ENCODE measurements at places on chromosomes 3 and 15. TPM values are rescaled to one million over a fixed set of nuclear protein-coding genes. Genes with fewer than 3 reads are reported as not detected.

CCR3 gene
- not detected for total RNA-seq

THAP10 gene
- total RNA-seq: 0.13 TPM

CYP8B1 gene
- total RNA-seq: 0.04 TPM

CCDC12 gene
- 75.2 TPM for total RNA-seq

IFRD2 gene
- 116 TPM for total RNA-seq

DNA sequence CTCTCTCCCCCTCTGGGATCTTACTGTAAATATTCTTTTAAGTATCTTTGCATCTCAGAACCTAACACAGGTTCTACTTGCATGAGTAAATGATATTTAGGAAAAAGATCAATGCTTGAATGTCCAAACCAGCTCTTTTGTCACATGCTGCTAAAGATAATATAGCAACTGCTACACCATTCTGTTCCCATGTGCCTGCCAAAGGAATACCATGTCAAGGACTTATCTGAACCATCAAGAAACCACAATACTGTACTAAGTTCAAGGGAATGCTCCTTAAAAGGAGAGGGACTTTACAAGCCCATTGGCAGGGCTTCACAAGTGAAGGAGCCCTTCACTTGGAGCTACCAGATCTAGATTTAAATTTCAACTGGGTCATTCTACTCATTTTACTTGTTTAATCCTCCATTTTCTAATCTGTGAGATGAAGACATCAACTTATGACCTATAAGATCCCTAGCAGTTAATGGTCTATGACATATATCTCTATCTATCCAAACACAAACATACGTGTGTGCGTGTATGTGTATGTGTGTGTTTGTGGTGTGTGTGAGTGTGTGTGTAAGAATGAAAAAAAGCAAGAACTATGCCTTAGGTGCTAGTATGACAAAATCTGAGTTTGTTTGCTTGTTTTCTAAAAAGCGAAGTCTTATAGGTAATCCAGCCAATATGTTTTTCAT is 13.0 kb upstream of the SEC62 start:
- no peak for DNase-seq

DNA sequence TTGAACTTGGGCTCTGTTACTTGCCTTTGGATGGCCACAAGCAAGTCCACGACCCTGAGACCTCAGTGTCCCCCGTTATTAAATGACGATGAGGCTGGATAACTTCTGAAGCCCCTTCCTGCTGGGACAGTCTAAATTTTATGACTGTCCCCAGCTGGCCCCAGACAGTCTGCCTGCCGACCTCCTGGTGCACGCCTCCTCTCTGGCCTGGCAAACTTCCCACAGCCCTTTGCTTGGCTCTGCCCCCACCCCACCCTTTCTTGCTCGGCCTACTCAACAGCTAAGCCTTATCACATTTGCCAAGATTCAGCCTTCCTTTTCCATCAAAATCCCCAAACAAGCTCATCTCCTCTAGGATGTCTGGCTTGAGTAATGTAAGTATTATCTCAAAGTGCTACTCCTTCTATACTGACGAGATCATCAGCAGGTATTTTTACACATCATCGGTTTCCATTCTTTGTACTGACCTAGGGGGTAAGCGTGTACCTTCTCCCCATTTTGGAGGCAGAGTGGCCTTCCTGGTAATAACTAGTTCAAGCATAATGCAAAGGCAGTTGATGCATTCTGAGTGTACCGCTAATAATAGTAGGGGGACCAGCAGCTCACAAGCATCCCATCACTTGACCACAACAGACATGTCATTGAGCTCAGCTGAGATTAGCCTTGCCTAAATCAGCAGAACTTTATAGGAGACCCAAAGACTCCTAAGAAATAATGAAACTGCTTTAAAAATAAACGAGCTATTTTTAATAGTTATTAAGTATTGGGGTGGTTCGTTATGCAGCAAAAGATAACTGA is 120.8 kb upstream of the HACD2 start:
- no peak for DNase-seq

DNA sequence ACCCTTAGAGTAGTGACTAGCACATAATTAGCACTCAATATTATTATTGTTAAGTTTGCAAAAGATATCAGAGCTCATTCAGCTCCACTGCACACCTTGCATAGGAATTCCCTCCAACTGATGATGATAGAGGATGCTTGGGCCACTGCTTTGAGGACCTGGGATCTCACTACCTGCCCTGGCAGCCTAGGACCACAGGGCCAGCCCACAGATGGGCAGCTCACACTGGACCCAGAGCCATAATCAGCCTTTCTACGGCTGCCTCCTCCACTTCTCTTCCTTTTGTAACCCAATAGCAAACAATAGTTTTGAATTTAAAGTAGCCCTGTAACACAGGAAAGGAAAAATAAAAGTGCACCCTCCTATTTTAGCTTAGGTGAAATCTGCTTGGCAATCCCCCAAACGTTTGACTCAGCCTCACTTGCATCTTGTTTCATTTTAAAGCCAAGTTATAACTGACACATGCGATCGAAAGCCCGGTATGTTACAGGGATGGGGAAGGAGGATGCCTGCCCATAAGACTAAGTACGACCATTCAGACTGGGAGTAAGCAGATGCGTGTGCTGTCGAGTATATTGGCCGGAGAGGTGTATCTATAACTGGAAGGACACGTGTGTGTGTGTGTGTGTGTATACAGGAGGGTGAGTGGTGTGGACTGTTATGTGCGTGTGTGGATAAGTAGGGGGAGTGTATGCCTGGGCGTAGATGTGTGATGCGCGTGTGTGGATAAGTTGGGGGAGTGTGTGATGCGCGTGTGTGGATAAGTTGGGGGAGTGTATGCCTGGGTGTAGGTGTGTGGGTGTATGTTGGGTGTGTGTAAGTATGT is 65.9 kb downstream of the CPN2 start:
- no peak for DNase-seq

DNA sequence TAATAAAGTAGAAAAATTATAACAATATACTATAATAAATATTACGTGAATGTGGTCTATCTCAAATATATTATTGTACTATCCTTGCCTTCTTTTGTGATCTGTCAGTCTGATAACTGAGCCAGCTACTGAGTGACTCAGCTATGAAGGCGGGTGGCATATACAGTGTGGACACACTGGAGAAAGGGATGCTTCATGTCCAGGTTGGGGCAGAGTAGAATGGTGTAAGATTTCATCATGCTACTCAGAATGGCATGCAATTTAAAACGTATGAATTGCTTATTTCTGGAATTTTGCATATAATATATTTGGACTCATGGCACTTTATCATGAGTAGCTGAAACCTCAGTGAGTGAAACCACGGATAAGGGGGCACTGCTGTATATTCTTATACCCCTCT is 172.9 kb upstream of the TBC1D5 start:
- DNase-seq: no peak

DNA sequence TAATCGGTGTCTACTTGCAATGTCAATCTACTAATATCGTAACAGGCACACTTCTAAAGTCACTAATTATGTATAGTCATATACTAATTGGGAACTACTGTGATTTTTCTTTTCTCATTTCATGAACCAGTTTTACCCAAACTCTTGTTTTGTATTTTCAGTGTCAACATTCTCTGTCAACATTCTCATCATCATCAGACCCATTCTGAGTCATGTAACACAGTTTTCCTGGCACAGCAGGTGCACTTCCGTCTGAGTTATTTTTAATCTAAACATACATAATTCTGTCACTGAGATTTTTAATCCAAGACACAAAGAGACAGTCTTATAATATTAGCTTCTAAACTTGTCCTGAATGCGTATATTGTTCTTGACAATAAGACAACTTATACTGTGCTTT is 205.1 kb upstream of the EIF1B start:
- no peak for DNase-seq

- DNase-seq: no peak
These were observed 48.9 kb upstream of the FMN1 start for GRCh38 chr15:33243393-33243792.

DNA sequence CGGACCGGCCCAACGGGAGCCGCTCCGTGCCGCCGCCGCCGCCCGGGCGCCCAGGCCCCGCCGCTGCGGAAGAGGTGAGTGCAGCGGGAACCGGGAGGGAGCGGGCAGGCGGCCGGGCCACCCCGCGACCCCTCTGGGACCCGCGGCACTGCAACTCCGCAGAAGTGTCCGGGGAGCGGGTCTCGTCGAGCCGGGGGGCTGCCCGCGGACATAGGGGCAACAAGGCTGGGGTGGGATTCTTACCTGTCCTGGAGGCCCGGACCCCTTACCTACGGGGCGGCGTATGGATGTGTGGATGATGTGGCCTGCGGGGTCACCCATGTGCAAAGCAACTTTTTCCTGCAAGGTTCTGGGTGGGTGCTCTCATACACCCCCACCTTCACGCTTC is 361 bp downstream of the SEMA3F start:
- no peak for DNase-seq

GRCh38 chr3:117903226-117903625 is 1131.4 kb downstream of the IGSF11 start:
- DNase-seq: no peak

DNA sequence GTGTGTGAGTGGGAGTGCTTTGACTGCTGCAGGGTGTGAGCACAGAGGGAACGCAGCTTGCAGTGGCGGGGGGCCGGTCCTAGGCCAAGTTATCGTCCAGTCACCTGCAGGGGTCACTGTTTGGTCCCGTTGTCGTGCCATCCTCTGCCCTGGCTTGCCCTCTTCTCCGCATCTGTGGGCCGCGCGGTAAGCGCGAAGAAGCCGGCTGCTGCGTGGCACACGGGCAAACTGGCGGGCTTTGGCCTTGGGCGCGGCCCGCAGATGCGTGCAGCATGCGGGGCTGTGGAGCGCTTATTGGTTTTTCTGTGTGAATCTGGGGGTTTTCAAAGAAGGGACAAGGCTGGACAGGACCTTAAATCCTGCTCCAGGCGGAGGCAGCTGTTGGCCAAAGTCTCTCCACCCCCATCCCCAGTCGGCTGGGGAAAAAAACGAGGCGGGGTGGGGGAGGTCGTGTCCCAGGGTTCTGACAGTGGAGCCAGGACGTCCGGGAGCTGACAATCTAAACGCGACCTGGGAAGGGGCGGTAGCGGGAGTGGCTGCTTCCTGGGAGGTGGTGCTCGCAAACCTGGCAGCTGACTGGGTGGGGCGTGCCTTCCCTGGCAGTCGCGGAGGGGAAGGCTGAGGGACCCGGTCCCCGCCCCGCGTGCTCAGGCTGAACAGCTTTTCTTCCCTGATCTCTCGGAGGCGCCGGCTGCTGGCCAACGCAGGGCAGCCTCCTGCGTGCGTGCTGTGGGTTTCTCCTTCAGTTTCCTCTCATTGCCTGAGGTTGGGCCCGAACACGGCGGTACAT is 39.7 kb upstream of the VEPH1 start:
- no peak for DNase-seq

DNA sequence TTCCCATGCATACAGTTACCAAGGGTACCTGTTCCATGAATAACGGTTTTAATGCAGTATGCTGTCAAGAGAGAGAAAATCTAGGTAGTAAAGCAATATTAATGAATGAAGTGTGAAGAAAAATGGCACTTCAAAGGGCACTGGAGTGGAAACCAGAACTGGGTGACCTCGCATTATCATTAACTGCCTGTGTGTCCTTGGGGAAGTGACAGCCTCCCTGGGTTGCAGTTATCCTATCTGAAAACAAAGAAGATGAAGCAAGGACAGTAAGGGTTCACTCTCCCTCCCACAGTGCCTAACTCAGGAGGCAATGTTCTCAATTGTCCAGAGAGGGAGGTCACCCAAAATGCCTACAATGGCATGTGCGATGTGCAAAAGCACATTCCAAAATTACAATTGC is 15.1 kb downstream of the MTHFS start:
- no peak for DNase-seq
